ENCODE measurements at places on chromosomes 7 and 10.
A peak's percentile ranks its signal among the peaks of the same experiment; 100 is the strongest.

DNA sequence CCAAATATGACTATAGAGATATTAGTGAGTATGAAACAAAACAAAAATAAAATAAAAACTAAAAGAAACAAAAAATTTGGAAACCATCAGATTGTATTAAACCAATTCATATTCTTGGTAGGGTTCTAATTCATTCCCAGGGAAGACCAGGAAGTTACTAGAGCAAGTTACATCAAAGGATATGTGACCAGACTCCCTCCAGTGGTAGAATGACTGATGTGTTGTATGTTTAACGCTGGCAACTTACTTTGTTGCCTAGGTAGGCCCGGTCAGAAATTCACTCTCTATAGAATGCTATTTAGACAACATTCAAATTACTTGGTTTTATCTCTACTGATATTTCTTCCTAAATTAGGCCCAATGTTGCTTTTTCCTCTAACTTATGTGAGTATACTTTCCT, 5.2 kb downstream of the PHYHIPL start:
- peak; percentile 34 for DNase-seq

DNA sequence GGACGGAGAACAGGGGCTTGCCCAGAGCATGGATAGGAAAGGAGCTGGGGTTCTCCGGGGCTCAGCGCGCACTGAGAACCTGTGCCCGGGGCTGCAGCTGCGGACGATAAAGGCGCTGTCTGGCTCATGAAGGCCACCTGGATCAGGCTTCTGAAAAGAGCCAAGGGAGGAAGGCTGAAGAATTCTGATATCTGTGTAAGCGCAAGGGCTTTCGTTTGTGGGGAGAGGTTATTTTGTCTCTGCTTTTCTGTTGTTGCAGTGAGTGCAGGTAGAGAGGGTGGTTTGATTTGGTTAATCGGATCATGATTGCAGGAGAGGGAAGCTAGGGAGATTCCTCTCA, 250.5 kb downstream of the NSUN6 start:
- DNase-seq: no peak

- DNase-seq: no peak
These were observed 30.1 kb downstream of the TSPAN14 start for GRCh38 chr10:80484243-80484642.

DNA sequence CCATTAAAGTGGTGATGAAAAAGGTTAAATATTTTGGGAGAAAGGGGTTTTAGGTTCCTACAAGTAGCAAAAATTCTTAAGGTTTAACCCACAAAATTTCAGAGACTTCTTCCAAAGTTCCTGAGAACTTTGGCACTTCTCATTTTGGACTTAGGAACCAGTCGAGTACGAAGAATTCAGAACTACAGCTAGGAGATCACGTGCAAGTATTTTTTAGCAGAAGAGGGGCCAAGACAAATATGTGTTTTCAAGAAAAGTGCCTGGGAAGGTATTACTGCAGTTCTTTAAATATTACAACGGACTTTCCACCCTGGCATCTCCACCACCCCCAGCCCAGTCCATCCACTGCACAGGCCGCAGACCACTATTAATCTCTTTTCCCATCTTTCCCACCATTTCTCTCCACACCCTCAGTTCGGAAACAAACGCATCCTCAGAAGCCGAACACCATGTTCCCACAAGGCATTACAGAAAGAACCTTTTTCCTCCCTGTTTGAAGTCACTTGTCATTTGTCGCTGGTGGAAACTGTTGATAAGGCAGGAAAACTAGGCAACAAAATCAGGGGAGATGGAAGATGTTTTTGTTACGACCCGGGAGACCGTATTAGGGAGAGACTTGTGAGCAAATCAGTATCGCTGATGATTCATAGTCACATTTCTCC, 7.1 kb downstream of the INHBA start:
- DNase-seq: no peak
